ENCODE measurements at places on chromosomes 6 and 20.
A peak's percentile ranks its signal among the peaks of the same experiment; 100 is the strongest.

DNA sequence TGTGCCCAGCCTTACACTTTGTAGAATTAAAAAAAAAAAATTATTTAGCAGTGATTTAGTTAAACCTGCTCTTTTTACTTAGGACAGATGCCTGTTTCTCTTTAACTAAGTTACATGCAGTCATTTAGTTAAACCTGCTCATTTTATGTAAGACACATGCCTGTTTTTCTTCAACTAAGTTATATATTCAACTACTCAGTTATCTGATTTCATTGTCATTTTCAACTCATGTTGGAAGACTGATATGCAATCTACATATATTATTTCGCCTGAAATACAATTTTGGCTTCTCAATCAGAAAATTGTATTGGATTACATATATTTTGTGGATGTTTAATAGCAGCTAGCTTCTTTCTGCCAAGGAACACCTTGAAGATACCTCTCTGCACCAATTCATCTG is 171.1 kb downstream of the COL19A1 start:
- no peak for DNase-seq

GRCh38 chr6:74857157-74857556 is 348.7 kb downstream of the COL12A1 start:
- DNase-seq, result no peak

- no peak for DNase-seq
These were observed 50.7 kb upstream of the TOX2 start for GRCh38 chr20:43863821-43864544.

DNA sequence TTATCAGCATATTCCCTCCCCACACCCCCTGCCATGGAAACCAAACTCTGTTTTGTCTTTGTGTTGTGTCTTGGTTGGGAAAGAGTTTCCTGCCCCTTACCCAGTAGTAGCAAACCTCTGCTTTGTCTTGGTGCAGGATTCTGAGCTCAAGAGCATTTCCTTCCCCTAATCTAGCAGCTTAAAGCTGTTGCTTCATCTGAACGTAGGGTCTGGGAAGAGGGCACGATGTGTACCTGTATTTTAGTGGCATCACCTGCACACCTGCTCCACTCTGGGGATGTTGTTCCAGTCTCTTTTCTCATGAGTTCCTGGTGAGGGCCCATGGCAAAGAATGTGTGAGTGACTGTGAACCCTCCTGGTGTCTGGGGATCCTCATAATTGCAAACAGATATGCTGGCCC is 164.7 kb downstream of the SCP2D1 start:
- DNase-seq, result no peak

DNA sequence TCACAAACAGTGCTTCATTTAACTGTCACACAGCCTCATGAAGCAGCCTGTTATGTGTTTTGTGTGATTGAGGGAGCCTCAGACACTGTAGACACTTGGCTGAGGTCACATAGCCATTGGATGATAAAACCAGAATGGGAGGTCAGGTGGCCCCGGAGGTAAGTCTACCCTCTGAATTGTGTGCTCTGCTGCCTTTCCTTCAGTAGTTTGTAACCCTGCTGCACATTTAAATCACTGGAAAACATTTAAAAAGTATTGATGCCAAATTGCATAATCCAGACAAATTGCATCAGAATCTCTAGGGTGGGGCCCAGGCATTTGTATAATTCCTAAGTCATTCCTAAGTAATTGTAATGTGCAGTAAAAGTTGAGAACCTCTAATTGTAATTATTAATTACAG is 85.2 kb upstream of the ECI2 start:
- DNase-seq, result no peak

GRCh38 chr20:46635514-46636136 is 15.6 kb downstream of the SLC13A3 start:
- no peak for DNase-seq

GRCh38 chr20:11158589-11158988 is 484.8 kb upstream of the JAG1 start:
- DNase-seq, result no peak

GRCh38 chr6:43516367-43516696 is 394 bp downstream of the YIPF3 start:
- no peak for DNase-seq

GRCh38 chr6:147176795-147177194 is 27.4 kb upstream of the STXBP5 start:
- no peak for DNase-seq

GRCh38 chr6:95087394-95088097 is 489.8 kb upstream of the MANEA start:
- peak; percentile 48 for DNase-seq

DNA sequence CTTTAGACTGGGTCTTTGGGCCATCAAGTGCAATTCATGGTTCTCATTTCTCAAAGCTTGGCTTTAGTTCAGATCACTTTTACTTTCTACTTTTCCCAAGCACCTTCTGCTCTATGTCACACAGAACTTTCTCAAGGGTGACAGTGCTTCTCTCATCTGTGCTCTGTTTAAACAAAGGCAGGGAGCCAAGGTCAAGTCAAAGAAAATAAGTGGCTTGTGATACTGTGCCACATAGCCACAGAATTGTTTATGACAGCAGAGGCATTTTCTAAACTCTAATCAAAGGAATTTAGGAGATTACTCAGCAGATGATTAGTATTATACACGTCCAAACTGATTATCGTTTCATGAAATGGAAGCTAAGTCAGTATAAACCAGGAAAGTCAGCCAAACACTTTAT is 348.0 kb downstream of the HDGFL1 start:
- no peak for DNase-seq

- peak; percentile 29 for DNase-seq
These were observed 3.2 kb upstream of the RFPL4B start for GRCh38 chr6:112343977-112344376.

DNA sequence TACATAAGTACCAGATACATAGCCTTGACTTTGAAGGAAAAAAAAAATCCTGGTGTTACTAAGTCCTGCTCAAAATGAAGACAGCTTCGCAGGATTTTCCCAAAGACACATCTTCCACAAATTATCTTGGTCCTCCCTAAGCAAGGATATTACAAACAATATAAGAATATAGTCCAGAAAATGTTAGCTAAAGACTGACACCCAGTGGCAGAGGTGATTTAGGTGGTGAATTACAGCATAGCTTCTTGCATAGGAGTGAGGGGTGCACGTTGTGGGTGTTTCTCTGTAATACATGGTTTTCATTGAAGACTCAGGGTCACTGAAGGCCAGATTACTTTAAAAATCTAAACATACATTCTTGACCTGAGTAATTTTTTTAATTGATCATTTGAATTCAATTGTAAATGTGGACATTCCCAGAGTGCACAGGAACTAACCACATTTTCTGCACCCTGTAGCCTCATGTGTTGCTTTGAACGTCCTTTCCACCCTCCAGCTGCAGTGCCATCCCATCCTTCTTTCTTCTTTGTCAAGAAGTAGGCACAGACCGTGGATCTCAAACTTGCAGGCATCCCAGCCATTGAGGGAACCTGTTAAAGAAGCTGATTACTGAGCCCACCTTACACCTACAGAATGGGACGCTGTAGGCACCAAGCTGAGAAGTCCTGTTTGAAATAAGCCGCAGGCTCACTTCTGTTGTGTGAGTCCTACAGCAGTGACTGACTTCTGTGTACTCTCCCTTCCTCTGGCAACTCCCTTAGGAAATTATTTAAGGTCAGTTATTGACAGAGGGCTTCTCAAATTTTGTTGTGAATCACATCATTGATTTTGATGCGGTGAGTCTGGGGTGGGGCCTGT is 102.6 kb downstream of the PERP start:
- peak; percentile 2 for DNase-seq

DNA sequence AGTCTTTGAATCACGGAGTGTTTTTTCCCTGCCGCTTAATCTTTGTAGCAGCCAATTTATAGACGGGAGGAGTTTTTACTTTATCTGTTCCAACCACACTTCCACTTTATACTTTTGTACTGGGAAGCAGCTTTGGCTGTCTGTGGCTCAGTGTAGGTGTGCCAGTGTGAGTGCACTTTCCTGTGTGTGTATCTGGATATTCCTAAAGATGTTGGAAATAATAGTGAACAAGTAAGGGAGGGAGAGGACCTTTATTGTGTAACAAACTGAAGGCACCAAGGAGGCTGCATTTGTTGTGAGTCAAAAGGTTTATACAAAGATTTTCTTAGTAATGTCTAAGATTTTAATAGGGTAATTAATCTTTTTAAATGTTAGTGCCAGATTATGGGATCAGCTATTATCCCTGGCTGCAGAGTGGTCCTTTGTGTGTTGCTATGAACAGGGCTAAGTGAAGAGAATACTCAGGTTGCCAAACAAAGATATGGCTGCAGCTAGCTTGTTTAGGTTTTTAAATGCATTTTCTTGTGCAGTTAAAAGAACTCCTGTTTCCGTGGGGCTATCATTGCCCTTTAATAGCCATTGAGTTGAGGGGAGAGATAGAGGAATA is 226.3 kb downstream of the RNF144B start:
- no peak for DNase-seq
